ENCODE measurements at places on chromosomes 5 and 9. TPM values are rescaled to one million over a fixed set of nuclear protein-coding genes. Genes with fewer than 3 reads are reported as not detected.

DNA sequence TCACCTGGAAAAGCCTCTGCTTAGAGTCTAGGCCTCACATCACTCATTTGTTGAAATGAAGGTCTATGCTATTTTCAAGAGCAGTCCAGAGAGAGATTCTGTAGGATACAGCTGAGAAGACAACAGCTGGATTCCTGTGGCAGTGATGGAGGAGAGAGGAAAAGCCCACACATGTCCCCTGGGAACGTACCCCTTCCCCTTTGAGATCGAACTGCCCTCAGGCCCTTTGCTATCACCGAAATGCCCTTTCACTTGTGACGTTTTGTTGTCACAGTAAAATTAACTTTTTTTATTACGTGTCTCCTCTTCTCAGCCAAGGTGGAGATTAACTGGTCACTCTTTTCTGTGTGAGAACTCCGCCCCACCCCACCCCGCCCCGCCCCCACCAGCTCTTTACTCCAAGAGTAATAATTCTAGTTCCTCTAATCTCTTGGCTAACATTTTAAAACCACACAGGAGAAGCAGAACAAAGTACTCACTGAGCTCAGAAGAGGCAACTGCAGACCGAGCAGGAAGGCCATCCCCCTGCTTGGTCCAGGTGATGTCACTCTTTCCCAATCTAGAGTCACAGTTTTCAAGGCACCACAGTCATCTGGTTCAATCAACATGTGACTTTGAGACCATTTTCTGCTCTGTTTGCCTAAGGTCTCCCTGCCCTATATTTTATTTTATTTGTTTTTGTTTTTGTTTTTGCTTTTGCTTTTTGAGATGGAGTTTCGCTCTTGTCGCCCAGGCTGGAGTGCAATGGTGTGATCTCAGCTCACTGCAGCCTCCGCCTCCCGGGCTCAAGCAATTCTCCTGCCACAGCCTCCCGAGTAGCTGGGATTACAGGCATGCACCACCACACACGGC lies 105.6 kb downstream of the SUSD1 start:
- H3K4me3 ChIP-seq = no peak overlapping the region
- H3K27ac ChIP-seq = peak overlapping the region; percentile 70
- H3K4me1 ChIP-seq = peaks cover 17% of the 10 kb centered on the region
- H3K27me3 ChIP-seq = no peaks in the 10 kb centered on the region
- DNase-seq = no peak
- no peaks in the 10 kb centered on the region for H3K36me3 ChIP-seq

DNA sequence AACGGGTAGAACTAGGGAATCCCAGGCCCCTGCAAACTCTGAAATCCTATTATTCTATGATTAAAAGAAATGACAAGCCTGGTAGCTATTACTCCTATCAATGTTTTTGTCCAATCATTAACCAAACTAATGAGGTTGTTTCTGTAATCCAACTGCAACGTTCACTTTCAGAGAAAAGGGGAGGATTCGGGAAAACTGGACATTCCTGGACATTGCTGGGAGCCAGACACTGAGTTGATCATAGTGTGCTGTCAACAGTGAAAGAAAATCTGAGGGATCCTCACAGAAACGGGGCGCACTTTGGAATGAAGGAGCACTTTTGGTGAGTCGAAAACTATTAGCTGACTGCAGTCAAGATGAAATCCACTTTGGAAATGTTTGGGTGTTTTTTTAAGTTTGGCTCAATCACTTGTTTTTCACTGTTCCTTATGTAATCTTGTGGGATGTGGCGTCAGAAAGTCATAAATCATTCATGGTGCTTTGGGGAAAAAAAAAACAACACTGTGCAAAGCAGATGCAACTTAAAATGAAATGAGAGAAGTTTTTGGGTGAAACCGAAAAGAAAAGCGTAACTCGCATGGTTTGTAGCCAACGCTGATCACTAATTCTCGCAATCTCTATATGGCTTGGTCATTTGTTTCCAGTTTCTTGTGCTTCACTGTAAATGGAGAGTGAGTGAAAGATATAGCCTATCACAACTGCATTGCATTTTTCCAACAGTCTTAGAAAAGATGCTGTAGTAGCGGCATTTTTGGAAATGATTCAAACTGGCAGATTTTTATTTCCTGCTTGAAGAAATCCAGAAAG lies 51.2 kb upstream of the ADRA1B start:
- no peaks in the 10 kb centered on the region for H3K36me3 ChIP-seq
- H3K4me1 ChIP-seq = peaks cover 3% of the 10 kb centered on the region
- H3K27me3 ChIP-seq = peaks cover 10% of the 10 kb centered on the region
- no peak overlapping the region for H3K27ac ChIP-seq

DNA sequence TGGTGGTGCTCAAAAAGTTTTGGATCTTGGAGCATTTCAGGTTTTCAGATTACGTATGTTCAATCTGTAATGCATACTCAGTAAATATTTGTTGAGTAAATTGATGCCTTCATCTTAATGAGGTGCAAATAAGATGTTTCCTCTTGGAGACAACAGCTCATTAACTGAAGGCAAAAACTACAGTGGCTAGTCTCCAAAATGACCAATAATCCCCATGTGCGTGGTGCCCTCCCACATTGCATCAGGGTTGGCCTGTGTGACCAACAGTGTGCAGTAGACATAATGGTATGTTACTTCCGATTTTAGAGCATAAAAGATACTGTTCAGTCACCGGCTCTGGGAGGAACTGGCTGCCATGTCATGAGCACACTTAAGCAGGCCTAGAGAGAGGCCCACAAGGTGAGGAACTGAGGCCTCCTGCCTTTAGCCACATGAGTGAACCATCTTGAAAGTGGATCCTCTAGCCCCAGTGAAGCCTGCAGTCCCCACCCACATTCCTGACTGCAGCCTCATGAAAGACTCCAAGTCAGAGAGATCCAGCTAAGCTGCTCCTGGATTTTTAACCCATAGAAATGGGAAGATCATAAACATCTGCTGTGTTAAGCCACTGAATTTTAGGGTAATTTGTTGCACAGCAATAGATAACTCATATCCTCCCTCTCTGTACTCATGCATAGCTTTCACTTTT lies 55.7 kb downstream of the LIFR start:
- H3K27ac ChIP-seq = no peak overlapping the region
- no peak for DNase-seq
- no peaks in the 10 kb centered on the region for H3K27me3 ChIP-seq
- H3K4me3 ChIP-seq = no peak overlapping the region
- H3K4me1 ChIP-seq = no peaks in the 10 kb centered on the region
- H3K36me3 ChIP-seq = peaks cover 33% of the 10 kb centered on the region

- no peak for DNase-seq
- H3K4me3 ChIP-seq = no peak overlapping the region
- H3K36me3 ChIP-seq = no peaks in the 10 kb centered on the region
- no peaks in the 10 kb centered on the region for H3K27me3 ChIP-seq
- no peak overlapping the region for H3K27ac ChIP-seq
- peaks cover 10% of the 10 kb centered on the region for H3K4me1 ChIP-seq
Measured at GRCh38 chr9:99255651-99256050, 33.6 kb downstream of the SEC61B start.

AGXT2 gene
- not detected for total RNA-seq

MAMDC2 gene
- 4.5 TPM for total RNA-seq

PCDHB7 gene
- 0.95 TPM for total RNA-seq

DNA sequence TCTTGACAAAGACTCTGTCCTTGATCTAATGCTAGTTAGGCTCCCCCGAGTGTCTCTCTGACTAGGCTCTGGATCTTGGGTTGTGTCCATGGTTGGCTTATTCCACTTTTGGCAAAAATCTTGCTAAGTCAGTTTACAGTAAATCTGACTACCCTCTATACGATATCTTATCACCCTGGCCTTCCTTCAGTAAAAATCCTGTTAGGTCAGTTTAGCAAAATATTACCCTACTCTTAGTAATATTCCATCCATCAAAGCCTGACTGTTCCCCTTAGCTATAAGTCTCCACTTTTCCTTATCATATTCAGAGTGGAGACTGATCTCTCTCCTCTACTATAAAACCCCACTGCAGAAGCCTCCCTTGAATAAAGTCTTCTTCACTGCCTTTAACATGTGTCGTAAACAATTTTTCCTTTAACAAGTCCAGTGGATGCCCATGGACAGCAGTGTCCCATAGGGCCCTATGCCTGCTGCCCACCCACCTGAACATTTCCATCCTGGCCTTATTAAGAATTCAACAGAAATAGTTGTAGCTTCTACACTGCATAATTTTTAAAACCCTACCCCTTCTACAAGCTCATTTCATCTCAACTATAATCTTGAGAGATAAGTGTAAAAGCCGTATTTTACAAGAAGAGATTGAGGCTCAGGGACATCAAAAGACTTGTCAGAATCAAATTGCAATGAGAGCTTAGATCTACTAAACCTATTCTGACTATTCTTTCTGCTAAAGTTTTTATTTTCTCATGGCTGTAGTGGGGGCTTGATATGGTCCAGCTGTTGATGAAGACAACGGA lies 22.3 kb downstream of the MINAR2 start:
- no peak overlapping the region for H3K27ac ChIP-seq
- peaks cover 4% of the 10 kb centered on the region for H3K27me3 ChIP-seq
- no peak overlapping the region for H3K4me3 ChIP-seq
- DNase-seq = no peak
- H3K36me3 ChIP-seq = no peaks in the 10 kb centered on the region

GRCh38 chr5:34915856-34916192 lies 313 bp downstream of the BRIX1 start:
- H3K4me1 ChIP-seq = peaks cover 57% of the 10 kb centered on the region
- no peaks in the 10 kb centered on the region for H3K27me3 ChIP-seq
- H3K4me3 ChIP-seq = peak overlapping the region; percentile 91
- H3K27ac ChIP-seq = peak overlapping the region; percentile 87
- H3K36me3 ChIP-seq = peaks cover 48% of the 10 kb centered on the region

PCDHB4 gene
- total RNA-seq = 0.35 TPM

SLC34A3 gene
- not detected for total RNA-seq

DNA sequence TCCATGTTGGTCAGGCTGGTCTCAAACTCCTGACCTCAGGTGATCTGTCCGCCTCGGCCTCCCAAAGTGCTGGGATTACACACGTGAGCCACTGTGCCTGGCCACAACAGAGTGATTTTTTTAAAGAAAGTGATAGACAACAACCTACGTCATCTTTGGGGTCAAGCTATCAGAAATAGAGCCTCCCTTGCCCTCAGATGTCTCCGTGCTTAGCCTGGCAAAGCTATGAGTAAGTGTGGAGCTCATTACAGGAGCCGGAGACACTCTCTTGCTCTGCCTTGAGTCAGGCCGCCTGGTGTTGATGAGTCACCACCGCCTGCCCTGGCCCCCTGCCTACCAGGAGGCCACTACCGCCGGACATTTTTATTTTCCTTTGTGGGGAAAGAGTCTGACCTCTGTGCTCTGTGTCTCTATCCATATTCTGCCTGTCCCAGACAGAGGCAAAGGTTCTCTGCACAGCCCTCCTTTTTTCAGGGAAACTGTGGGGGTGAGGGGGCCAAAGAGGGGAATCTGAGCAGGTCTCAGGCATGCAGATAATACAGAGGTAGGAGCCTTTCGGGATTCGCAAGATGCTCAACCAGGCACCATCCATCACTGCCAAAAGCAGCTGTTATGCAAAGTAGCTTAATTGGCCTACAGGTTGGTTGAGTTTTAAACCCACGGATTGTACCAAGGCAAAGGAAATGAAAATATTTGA lies 123.7 kb upstream of the CPEB4 start:
- peak overlapping the region; percentile 79 for H3K27ac ChIP-seq
- H3K36me3 ChIP-seq = no peaks in the 10 kb centered on the region
- no peak for DNase-seq
- no peaks in the 10 kb centered on the region for H3K27me3 ChIP-seq

DNA sequence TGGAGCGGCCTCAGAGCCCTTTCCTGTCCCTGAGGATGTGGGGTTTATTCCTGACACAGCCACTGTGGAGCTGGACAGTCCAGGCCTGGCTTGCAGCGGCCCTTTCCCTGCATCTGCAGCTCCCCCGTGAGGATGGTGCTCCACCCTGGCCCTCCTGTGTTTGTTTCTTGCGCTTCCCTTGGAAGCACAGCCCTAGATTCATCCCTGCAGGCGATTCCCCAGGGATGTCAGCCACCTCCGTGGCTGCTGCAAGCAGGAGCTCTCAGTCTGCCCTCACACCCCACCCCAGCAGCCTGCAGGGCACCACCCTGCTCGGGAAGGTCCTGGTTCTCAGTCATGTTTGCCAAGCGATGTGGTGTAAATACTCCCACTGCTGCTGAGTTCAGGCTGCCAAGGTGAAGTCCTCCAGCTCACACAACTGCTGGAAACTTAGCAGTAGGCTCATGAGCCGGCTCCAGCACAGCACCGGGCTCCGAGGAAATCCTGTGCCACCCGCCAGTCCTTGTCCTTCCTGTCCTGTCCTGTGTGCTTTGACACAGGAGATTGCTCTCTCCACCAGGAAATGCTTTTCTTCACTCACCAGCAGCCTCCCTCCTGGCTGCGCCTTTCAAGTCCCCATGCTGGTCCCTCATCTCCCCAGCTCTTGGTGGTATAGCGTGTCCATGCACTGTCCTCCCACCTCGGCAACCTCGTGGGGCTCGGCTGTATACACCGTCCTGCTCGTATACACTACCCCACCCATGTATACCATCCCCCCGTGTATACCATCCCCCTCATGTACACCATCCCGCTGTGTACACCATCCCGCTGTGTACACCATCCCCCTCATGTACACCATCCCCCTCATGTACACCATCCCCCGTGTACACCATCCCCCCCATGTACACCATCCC lies 16.2 kb downstream of the ROPN1L start:
- no peak overlapping the region for H3K27ac ChIP-seq
- DNase-seq = no peak
- H3K27me3 ChIP-seq = no peaks in the 10 kb centered on the region
- no peaks in the 10 kb centered on the region for H3K4me1 ChIP-seq
- no peak overlapping the region for H3K4me3 ChIP-seq

Data from esophagus squamous epithelium (tissue), 5 donors.